ENCODE measurements at places on chromosomes 5 and 9. TPM values are rescaled to one million over a fixed set of nuclear protein-coding genes. Genes with fewer than 3 reads are reported as not detected.

Gene FOXD4L3
- total RNA-seq, result 0.26 TPM

Gene CD180
- total RNA-seq, result 0.50 TPM

Gene UBE2QL1
- 13.5 TPM for total RNA-seq

Gene ZCCHC7
- total RNA-seq, result 13.4 TPM

Gene FBP2
- total RNA-seq, result not detected

Gene WNT8A
- not detected for total RNA-seq

Gene TRPM3
- 2.2 TPM for total RNA-seq

Gene DEPDC1B
- total RNA-seq, result 0.24 TPM

- DNase-seq, result no peak
These were observed 165.0 kb downstream of the SMARCA2 start for GRCh38 chr9:2180154-2180553.

GRCh38 chr9:77997611-77998284, 33.9 kb downstream of the GNAQ start:
- DNase-seq, result peak; percentile 81

GRCh38 chr9:97480749-97481148, 20.7 kb upstream of the TMOD1 start:
- no peak for DNase-seq

GRCh38 chr9:133717113-133718031, 20.8 kb downstream of the SARDH start:
- peak; percentile 46 for DNase-seq

GRCh38 chr5:122312591-122313406, 762 bp downstream of the SNCAIP start:
- peak; percentile 70 for DNase-seq

- DNase-seq, result no peak
These were observed 80.8 kb downstream of the ASTN2 start for GRCh38 chr9:117334101-117334500.

DNA sequence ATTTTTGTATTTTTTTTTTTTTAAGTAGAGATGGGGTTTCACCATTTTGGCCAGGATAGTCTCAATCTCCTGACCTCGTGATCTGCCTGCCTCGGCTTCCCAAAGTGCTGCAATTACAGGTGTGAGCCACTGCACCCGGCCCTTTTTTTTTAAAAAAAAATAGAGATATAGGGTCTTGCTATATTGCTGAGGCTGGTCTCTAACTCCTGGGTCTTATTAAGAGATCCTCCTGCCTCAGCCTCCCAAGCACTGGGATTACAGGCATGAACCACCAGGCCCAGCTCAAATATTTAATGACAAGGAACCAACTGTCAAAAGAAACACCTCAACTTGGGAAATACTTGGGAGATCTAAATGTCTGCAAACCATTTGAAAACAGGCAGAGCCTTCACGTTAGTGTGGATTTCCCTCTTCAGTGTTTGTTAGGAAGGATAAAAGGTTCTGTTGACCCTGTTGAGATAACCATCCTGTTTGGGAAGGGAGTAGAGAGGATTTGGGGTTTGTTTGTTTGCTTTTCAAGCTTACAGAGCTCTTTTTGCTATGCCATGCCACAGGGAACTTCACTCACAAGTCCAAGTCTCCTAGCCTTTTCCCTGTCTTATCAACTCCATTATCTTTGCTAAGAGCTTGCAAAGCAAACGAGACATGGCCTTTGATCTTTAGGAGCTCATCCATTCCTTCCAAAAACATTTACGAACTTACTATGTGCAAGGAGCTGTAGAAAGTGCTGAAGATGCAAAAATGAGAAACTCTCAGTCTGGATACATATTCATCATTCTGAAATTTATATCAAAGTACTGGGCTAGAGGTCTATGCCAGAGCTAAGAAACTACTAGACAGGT, 7.5 kb downstream of the FAXDC2 start:
- DNase-seq, result no peak

GRCh38 chr9:115359017-115359780, 241.2 kb upstream of the TNC start:
- DNase-seq, result no peak

- DNase-seq, result peak; percentile 82
These were observed 27.1 kb downstream of the KCNMB1 start for GRCh38 chr5:170362102-170362501.

DNA sequence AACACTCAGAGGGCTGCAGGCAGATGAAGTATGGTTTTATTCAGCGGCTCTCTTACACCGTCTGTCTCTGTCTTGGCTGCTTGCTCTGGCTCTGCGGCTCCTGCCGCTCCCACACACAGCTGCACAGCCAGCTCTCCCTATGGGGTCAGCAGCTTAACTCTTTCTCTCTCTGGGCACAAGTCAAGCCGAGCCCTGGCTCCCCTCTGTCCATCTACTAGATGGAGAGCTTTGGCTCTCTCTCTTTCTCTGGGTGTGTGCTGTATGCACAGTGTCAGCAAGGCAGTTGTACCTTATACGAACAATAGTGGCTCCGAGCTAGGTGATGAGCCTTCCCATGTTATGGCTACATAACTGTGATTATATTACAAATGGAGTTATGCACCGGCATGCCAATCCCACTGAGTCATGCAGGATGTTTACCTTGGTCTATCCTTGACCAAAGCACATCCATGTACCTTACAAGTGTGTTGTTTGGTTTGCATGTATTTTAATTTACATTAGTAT, 19.3 kb upstream of the PPP2CA start:
- no peak for DNase-seq

GRCh38 chr9:69945671-69946141, 97.9 kb upstream of the MAMDC2 start:
- peak; percentile 54 for DNase-seq

GRCh38 chr5:119930490-119930889, 301.1 kb downstream of the FAM170A start:
- no peak for DNase-seq

GRCh38 chr9:129281506-129282145, 103.6 kb upstream of the IER5L start:
- DNase-seq, result no peak

- DNase-seq, result no peak
These were observed 31.2 kb upstream of the OTP start for GRCh38 chr5:77669677-77670076.
